ENCODE measurements at places on chromosomes 11 and 22.

DNA sequence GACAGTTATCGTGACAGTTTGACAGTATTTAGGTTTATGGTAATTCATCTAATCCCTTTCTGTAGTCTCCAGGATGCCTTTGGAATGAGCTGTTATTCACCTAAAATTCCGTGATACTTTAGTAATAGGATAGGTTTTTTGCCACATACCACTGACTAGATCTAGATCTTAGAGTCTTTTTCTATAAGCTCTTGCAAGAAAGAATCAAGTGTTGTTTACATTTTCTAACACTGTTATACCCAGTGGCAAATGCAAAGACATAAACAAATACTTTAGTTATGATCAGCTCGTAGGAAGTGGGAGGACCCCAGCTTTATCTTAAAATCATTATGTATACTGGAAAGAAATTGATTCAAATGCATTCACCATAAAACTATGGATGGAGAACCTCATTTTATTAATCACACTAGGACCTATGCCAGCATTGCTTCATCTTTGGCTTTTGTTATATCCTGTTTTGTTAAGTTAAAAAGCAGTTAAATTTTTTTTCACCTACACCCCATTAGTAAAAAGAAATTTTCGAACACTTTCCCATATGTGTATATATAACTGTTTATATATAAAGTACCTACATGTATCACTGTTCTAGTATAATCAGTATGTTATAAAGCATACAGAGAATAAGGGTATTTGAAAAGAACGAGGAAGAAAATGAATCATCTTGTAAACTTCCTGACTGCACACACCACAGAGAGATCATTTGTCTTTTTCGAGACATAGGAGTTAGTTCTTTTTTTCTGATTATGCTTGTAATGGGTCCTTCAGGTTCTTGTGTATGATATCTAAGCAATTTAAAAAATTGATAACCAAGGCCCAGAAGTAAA is 60.9 kb downstream of the PDHX start:
- DNase-seq, result no peak

- DNase-seq, result no peak
These were observed 487 bp upstream of the LIPT2 start for GRCh38 chr11:74493791-74494630.

GRCh38 chr11:64438986-64439771 is 80.2 kb downstream of the RPS6KA4 start:
- DNase-seq, result no peak

- no peak for DNase-seq
These were observed 30.3 kb downstream of the NF2 start for GRCh38 chr22:29633514-29634312.

DNA sequence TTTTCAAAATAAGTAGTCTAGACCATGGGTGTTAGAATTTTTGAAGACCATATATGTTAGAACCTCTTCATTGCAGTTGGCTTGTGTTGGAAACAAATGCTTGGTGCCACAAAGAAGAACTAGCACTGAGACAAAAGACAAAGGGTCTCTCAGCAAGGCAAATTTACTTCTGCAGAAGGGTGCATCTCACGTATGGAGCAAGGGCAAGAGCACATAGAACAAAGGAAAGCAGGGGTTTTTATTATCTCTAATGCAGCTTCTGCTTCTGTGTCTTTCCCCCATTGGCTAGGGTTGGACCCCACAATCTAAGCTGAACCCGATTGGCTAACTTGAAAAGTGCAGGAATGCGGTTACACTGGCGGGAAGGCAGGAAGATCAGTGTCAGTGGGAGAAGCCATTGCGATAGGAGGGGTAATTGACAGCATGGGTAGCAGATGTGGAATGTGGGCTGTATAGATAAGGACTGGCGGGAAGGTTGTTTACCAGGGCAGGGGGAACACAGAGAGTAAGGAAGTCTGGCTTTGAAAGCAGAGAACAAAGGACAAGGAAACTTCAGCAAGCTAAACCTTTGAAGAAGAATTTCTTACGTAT is 9.2 kb upstream of the RBMXL2 start:
- no peak for DNase-seq

GRCh38 chr11:32006799-32007388 is 84.0 kb upstream of the RCN1 start:
- DNase-seq, result peak; percentile 38

GRCh38 chr11:123531325-123531724 is 101.3 kb downstream of the GRAMD1B start:
- no peak for DNase-seq

GRCh38 chr11:68402355-68403031 is 58.1 kb upstream of the PPP6R3 start:
- DNase-seq, result no peak
